BJ (cell line): ENCODE measurements at places on chromosomes 3 and 15.

DNA sequence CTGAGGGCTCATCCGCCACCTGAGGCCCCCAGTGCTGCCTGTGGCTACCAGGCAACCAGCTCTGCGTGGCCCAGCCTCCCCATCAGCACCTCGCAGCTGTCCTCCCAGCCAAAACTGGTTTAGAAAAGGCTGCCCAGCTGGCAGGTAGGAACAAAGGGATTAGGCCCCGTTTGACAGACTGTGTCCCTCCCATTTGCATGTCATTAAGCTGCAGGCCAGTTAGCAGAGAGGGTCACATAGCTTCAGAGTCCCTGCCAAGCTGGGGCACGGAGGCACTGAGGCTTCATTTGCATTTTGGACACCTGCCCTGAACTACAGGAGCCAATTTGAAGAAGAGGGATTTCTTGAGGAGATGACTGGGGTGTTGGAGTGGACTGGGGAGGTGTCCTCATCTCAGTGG is 177.9 kb downstream of the TLE3 start:
- DNase-seq, result no peak

- DNase-seq, result no peak
These were observed 321.2 kb upstream of the TLE3 start for GRCh38 chr15:70418943-70419342.

GRCh38 chr15:101425787-101426365 is 63.6 kb downstream of the PCSK6 start:
- DNase-seq, result no peak

DNA sequence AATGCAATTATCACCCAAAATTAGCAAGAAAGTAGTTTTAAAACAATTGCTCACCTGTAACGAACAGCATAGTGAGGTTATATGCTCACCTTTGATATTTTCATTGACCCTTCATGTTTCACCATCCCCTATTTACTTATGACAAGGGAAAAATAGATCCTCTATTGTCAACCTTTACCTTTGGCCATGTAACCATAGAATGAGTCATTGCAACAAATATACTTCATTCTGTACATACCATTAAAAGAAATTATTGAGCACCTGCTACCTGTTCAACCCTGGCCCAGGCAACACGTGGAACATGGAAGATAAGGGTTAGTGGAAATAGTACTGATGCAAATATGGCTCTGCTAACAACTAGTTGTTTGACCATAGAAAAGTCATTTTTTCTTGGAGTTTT is 20.2 kb downstream of the LSAMP start:
- no peak for DNase-seq

GRCh38 chr3:94614192-94614591 is 551.3 kb downstream of the NSUN3 start:
- DNase-seq, result no peak

GRCh38 chr15:44694416-44694815 is 16.7 kb downstream of the PATL2 start:
- DNase-seq, result no peak
